ENCODE measurements at places on chromosomes 3 and 15.

DNA sequence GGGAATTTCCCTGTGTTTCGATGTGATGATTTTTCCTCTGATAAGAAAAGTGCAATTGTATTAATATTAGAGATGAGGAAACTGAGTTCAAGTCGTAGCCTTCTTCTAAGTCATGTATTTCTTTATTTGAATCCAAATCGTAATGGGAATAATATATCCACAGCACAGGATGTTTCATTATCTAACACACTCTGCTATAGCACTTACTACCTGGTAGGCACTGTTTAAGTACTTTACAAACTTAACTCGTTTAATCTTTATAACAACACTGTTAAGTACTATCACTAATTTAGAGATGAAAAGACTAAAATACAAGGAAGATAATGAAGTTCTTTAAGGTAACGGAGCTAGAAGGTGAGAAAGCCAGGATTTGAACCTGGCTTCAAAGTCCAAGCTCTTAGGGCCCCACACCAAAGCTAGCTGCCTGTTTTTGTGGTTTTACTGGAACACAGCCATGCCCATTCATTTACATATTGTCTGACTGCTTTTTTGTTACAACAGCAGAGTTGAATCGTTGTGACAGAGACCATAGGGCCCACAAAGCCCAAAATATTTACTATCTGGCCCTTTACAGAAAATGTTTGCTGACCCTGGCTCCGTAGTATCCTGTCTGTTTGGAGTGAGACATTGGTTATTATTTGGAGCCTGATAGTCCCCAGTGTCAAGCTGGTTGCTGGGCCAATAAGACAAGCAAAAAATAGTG is 9.6 kb upstream of the ATP13A3 start:
- DNase-seq: no peak

GRCh38 chr3:71358243-71358642 is 225.3 kb downstream of the FOXP1 start:
- DNase-seq: no peak

GRCh38 chr15:101168898-101169494 is 82.9 kb downstream of the CHSY1 start:
- no peak for DNase-seq

GRCh38 chr15:68821841-68822381 is 1.2 kb upstream of the ANP32A start:
- DNase-seq: no peak

DNA sequence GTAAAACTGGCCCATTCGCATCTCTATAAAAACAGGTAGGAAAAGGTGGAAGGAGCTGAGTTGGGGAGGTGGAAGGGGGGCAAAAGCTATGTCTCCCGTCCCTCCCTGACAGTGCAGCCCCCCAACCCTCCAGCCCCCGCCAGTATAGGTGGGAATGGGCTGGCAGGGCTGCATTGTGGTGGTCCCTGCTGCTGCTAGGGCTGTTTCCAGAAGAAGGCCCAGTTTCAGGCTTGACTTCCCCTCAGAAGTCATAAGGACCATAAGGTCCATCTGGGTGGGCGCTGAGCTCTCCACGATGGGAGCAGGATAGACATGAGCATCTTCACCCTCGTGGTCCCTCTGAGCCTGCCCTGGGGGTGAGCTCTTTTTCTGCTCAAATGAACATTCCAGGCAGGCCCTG is 44.2 kb downstream of the APBA2 start:
- DNase-seq: no peak

- DNase-seq: no peak
Observed at GRCh38 chr15:99114511-99115299, 9.8 kb downstream of the SYNM start.

DNA sequence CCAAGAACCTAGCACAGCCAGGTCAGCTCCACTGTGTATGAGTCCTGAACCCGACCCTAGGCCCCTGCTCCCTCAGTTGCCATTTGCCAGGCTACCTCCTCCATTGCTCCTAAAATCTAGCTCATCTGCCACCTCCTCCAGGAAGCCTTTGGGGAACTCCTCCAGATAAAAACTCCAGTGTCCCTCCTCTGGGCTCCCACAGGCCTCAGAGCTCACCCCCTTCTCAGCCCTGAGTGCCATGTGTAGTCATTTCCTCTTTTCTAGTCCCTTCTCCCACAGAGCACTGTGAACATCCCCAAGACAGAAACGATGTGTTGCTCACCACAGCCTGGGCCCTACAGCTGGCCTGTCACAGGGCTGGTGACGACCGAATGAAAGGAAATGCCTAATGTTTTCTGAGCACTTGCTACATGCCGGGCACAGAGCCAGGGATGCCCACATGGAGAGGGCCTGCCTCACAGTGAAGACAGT is 61.0 kb downstream of the IQSEC1 start:
- no peak for DNase-seq

DNA sequence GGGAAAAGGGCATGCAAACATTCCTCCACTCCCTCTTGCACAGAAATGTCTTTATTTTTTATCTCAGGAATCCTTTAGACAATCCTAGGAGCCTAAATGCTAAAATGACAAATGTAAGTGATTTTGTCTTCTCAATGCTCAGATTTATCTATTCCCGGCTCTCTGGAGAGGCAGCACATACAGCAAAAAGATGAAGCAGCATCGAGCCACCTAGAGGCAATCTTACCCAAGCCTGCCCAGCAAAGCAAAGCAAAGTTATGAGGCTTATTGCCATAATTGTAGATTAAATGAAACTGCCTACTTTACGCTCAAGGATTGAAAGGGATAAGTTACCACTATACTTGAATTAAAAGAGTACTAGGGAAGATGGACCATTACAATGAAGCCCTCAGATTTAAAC is 750.4 kb upstream of the NR2F2 start:
- DNase-seq: no peak

DNA sequence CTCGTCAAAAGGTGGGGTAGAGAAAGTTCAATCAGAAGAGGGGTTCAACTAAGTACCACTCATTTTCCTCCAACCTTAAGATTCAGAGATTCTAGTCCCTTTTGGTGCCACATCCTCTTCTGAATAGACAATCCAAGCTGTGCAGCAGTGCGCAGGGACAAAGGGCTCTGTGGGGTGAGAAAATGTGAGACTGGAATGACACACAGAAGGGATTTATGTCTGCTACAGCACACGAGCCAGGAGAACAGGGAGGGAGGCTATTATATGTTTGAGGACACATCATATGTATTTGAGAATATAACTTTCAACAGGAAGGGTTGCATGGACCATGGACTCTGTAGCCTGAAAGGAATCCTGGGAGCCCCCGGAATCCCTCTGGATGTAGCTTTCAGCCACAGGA is 33.0 kb downstream of the LSM3 start:
- DNase-seq: no peak

DNA sequence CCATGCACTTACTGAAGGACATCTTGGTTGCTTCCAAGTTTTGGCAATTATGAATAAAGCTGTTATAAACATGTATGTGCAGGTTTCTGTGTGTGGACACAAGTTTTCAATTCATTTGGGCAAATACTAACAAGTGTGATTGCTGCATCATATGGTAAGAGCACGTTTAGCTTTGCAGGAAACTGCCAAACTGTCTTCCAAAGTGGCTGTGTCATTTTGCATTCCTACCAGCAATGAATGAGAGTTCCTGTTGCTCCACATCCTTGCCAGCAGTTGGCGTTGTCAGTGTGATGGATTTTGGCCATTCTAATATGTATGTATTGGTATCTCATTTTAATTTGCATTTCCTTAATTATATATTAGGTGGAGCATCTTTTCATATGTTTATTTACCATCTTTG is 280.1 kb downstream of the SV2B start:
- DNase-seq: no peak

DNA sequence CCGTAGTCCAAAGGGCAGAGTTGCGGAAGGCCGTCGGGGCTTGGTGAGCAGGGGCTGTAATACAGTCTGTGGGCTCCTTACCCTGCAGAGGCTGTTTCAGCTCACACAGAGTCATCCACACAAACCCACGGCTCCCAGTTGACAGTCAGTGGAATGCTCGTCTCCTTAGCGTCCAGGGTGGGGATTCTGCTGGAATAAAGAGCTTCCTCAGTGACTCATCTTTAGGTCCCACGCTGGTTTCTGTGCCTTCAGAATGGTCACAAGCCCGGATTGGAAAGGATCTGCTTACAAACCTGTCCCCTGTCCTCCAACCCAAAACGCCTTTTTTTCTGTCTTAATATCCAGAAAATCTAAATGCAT is 201.3 kb upstream of the TPM1 start:
- no peak for DNase-seq

- DNase-seq: no peak
Observed at GRCh38 chr3:57434041-57434440, 110.1 kb downstream of the DNAH12 start.

- DNase-seq: no peak
Observed at GRCh38 chr3:103786296-103786695, 1351.5 kb downstream of the ZPLD1 start.

GRCh38 chr15:61521953-61522352 is 292.9 kb upstream of the RORA start:
- DNase-seq: no peak

- DNase-seq: no peak
Observed at GRCh38 chr15:99614749-99615288, 49.0 kb downstream of the MEF2A start.

DNA sequence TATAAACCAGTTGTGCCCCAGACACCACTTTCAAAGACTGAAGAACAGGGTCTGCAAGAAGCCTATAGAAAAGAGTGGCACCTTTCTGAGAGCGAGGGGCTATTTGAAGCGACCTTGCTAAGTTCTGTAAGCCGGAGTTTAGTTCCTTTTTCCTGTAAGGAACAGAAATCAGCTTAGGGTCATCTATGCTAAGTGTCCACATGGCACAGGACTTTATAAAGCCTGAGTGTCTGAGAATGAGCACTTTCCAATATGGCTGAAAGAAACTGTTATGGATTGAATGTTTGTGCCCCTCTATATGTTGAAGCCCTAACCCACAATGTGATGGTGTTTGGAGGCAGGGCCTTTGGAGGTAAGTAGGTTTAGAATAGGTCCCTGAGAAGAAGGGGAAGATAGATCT is 4.0 kb upstream of the A4GNT start:
- DNase-seq: no peak

DNA sequence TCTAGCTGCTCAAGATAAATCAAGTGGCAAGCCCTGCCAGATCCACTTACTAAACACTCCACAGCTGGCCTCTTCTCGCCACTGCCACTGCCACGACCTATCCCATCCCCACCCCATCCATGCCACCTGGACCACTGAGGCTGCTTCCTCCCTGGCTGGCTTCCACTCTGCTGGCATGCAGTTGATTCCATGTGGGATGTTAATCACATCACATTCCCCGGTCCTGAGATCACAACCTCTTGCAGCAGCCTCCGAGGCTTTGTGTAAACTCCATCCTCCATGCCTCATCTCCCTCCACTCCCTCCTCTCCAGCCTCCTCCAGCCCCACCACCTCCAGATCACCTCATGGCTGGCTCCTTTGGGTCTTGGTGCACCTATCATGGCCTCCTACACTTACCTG is 7.7 kb downstream of the NCKIPSD start:
- DNase-seq: no peak

DNA sequence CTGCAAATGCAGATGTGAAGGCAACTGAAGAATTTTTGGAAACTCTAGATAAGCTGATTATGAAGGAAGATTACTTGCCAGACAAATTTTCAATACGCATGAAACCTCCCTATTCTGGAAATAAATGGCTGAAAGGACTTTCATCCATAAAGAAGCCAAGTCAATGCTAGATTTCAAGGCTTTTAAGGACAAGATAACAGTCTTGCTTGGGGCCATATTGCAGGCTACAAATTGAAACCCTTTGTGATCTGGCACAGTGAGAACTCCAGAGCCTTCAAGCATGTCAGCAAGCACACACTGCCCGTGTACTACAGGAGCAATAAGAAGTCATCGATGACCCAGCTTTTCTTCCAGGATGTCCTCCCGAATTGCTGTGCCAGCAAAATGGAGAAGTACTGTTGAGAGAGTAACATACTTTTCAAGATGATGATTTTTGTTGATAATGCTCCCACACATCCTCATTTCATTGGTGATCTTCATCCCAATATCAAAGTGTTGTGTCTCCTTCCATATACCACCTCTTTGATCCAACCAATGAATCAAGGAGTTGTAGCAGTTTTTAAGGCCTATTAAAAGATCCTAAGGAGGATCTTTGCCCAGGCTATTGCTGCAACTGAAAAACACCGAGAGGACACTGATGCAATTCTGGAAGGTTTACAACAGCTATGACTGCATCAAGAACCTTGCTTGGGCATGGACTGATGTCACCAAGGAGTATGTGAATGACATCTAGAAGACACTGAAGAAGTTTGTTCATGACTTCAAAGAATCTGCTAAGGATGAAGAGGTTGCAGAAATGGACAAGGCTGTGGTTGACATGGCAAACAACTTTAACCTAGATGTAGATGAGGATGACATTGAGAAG is 20.3 kb downstream of the CALML4 start:
- DNase-seq: no peak

DNA sequence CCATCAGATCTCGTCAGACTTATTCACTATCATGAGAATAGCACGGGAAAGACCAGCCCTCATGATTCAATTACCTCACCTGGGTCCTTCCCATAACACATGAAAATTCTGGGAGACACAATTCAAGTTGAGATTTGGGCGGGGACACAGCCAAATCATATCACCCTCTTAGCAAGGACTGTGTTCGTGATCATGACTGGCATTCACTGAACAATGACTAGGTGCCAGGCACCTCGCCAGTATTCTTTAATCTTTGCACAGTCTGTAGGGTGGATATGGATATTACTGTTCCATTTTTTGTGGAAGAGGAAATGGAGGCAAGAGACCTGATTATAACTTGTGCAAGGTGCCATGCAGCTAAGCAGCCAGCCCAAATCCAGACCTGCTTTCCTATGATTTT is 77.5 kb downstream of the IGF1R start:
- DNase-seq: no peak

DNA sequence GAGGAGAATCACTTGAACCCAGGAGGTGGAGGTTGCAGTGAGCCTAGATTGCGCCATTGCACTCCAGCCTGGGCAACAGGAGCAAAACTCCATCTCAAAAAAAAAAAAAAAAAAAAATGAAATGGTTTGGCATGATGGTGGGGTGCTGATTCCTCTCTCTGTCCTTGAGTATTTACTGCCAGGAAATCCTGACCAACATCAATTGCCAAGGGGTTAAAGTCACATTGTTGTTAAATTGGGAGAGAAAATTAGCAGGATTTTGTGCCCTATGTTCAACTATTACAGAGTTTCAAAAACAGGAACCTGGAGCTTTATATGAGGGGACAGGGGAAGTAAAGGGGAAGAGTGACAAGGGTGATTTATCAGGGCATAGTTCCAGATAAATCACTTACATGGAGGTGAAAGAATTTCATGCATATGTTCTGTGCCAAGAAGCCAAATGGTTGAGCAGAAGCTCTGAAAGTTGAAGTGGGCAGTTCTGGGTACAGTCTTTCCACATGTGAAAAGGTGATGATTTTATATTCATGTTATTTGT is 70.5 kb upstream of the TSEN2 start:
- no peak for DNase-seq

GRCh38 chr3:65265942-65266590 is 578.3 kb upstream of the ADAMTS9 start:
- no peak for DNase-seq

GRCh38 chr3:62103531-62103930 is 269.8 kb downstream of the FEZF2 start:
- no peak for DNase-seq

DNA sequence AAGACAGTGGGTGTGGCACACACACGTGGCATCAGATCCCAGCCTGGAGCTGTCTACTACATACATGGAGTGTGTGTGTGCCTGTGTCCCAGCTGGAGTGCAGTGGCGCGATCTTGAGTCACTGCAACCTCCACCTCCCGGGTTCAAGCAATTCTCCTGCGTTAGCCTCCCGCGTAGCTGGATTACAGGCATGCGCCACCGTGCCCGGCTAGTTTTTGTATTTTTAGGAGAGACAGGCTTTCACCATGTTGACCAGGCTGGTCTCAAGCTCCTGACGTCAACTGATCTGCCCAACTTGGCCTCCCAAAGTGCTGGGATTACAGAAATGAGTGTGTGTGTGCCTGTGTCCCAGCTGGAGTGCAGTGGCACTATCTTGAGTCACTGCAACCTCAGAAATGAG is 108.8 kb downstream of the IL12A start:
- no peak for DNase-seq

Measured in effector CD8-positive, alpha-beta T cell (primary cell).